ENCODE measurements at places on chromosomes 7 and 10. TPM values are rescaled to one million over a fixed set of nuclear protein-coding genes. Genes with fewer than 3 reads are reported as not detected.

- peaks cover 17% of the 10 kb centered on the region for H3K36me3 ChIP-seq
- no peak overlapping the region for H3K4me3 ChIP-seq
- no peaks in the 10 kb centered on the region for H3K4me1 ChIP-seq
- no peak overlapping the region for H3K27ac ChIP-seq
- DNase-seq = no peak
- H3K27me3 ChIP-seq = no peaks in the 10 kb centered on the region
These were observed 39.7 kb downstream of the RNF32 start for GRCh38 chr7:156680281-156680680.

DNA sequence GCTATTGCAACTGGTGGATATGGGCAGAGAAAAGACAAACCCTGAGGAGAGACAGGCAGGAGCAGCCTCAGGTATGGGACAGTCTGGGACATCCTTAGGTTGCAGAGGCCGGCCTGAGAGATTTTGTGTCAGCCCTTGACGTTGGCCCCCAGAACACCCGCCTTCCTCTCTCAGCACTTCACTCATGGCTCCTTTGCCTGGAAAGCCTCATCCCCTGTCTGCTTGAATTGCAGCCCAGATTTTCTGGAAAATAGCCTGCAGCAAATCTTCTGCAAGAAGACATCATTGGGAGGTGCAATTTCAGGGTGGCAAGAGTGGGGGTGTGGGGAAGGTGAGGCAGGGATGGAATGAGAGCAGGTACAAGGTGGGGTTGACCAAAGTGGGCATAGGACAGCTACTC is 2.2 kb upstream of the FRMD4A start:
- H3K27me3 ChIP-seq = no peaks in the 10 kb centered on the region
- peaks cover 35% of the 10 kb centered on the region for H3K4me1 ChIP-seq
- no peak for DNase-seq
- no peak overlapping the region for H3K27ac ChIP-seq

- H3K4me1 ChIP-seq = no peaks in the 10 kb centered on the region
- no peaks in the 10 kb centered on the region for H3K36me3 ChIP-seq
- H3K27me3 ChIP-seq = peaks cover 13% of the 10 kb centered on the region
- H3K27ac ChIP-seq = no peak overlapping the region
These were observed 107.7 kb downstream of the GRID1 start for GRCh38 chr10:86258941-86259340.

- no peak for DNase-seq
- no peak overlapping the region for H3K4me3 ChIP-seq
- H3K27ac ChIP-seq = no peak overlapping the region
- no peaks in the 10 kb centered on the region for H3K4me1 ChIP-seq
These were observed 93.9 kb downstream of the ADCYAP1R1 start for GRCh38 chr7:31146030-31146429.

GRCh38 chr7:13992596-13992964 is 3.1 kb upstream of the ETV1 start:
- H3K4me1 ChIP-seq = no peaks in the 10 kb centered on the region
- no peaks in the 10 kb centered on the region for H3K36me3 ChIP-seq
- no peaks in the 10 kb centered on the region for H3K27me3 ChIP-seq

DNA sequence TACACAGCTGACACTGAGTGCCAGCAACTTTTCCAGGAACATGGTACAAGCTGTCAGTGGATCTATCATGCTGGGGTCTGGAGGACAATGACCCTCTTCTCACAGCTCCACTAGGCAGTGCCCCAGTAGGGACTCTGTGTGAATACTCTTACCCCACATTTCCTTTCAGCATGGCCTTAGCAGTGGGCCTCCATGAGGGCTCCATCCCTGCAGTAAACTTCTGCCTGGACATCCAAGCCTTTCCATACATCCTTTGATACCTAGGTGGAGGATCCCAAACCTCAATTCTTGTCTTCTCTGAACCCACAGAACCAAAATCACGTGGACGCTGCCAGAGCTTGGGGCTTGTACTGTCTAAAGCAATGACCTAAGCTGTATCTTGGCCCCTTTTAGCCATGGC is 116.8 kb downstream of the IQUB start:
- no peaks in the 10 kb centered on the region for H3K36me3 ChIP-seq
- H3K4me3 ChIP-seq = no peak overlapping the region
- peaks cover 4% of the 10 kb centered on the region for H3K27me3 ChIP-seq

DNA sequence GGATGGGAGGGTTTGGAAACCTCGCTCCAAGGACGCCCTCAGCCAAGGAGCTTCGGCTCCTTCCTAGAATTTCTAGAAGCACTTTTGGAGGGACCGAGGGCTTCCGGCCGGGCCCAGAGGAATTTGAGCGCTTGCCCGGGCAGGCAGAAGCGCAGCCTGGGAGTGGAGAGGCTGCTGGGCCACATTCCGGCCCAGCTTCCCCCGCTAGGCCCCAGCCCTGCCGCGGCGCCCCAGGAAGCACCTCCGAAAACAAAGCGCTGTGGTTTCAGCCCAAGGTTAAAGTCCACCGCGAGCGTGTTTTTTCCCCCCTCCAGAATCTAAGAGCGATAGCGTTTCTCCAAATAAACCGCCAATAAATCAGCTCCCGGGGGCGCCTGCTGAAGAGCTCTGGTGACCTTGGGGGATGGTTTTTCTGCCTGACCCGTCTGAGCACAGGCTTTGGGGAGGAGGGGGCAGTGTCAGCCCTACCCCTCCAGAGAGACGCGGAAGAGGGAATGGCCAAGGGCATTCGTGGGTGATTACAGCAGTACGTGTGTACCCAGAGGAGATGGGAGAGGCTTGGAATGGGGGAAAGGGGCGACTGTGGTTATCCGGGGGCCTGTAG is 5.7 kb upstream of the TNRC18 start:
- H3K4me3 ChIP-seq = peak overlapping the region; percentile 97
- peak overlapping the region; percentile 100 for H3K27ac ChIP-seq
- peaks cover 12% of the 10 kb centered on the region for H3K36me3 ChIP-seq
- peaks cover 21% of the 10 kb centered on the region for H3K4me1 ChIP-seq
- DNase-seq = no peak

GRCh38 chr7:71120096-71120495 is 11.8 kb upstream of the GALNT17 start:
- no peak for DNase-seq
- peaks cover 2% of the 10 kb centered on the region for H3K27me3 ChIP-seq
- H3K4me1 ChIP-seq = no peaks in the 10 kb centered on the region
- no peak overlapping the region for H3K4me3 ChIP-seq

DNA sequence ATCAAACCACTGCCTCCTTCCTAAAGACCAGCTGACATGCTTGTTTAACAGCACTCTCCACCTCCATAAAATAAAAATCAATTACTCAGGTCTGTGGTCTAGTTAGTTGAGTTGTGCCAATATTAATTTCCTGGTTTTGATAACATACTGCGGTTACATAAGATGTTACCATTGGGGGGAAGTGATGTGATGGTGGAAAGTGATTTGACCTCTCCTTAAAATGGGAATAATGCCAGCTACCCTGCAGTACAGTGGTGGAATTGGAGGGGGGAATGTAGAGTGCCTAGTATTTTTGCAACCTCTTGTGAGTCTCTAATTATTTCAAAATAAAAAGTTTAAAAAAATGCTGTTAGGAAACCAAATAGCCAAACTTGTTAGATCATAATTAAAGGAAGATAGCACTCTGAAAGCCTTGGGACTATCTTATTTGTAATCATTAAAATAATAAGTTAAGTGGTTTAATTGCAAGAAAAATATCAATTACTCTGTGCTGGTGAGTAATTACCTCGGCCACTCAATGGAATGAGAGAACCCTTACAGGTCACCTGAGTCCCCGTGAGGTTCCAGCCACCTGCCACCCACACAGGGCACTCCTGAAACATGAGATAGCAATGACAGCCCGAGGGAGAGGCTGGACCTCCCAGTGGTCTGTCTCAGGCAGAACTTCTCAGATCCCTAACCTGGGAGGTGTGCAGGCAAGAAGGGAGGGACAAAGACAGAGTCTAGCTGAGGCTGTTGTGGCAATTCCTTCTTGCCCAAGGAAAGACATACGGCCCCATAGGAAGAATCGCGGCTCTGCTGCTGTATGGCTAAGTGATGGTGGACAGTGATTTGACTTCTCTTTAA is 94.1 kb downstream of the SH3PXD2A start:
- H3K27me3 ChIP-seq = peaks cover 3% of the 10 kb centered on the region
- no peaks in the 10 kb centered on the region for H3K36me3 ChIP-seq
- no peak overlapping the region for H3K4me3 ChIP-seq
- DNase-seq = no peak
- H3K4me1 ChIP-seq = peaks cover 30% of the 10 kb centered on the region

- peaks cover 2% of the 10 kb centered on the region for H3K36me3 ChIP-seq
- peaks cover 6% of the 10 kb centered on the region for H3K4me1 ChIP-seq
- peaks cover 14% of the 10 kb centered on the region for H3K27me3 ChIP-seq
- no peak overlapping the region for H3K27ac ChIP-seq
- no peak for DNase-seq
These were observed 124.9 kb upstream of the HABP2 start for GRCh38 chr10:113427811-113428558.

GRCh38 chr7:142720986-142721385 is 28.3 kb upstream of the PRSS1 start:
- no peaks in the 10 kb centered on the region for H3K4me1 ChIP-seq
- H3K27ac ChIP-seq = no peak overlapping the region
- DNase-seq = no peak

DNA sequence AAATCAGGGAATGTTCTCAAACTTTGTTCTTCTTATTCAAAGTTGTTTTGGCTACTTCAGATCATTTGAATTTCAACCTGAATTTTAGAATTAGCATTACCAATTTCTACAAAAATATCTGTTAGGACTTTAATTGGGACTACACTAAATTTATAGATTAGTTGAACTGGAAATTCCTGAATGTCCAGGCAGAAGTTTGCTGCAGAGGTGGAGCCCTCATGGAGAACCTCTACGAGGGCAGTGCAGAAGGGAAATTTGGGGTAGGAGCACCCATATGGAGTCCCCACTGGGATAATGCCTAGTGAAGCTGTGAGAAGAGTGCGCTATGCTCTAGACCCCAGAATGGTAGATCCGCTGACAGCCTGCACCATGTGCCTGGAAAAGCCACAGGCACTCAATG is 22.8 kb upstream of the AGMO start:
- no peaks in the 10 kb centered on the region for H3K36me3 ChIP-seq
- H3K4me3 ChIP-seq = no peak overlapping the region
- H3K27me3 ChIP-seq = no peaks in the 10 kb centered on the region
- no peak for DNase-seq
- peaks cover 7% of the 10 kb centered on the region for H3K4me1 ChIP-seq

GRCh38 chr7:140600341-140600740 is 40.3 kb downstream of the DENND2A start:
- DNase-seq = no peak
- H3K4me1 ChIP-seq = peaks cover 27% of the 10 kb centered on the region
- no peaks in the 10 kb centered on the region for H3K27me3 ChIP-seq

- peaks cover 8% of the 10 kb centered on the region for H3K4me1 ChIP-seq
- H3K36me3 ChIP-seq = peaks cover 21% of the 10 kb centered on the region
- H3K27ac ChIP-seq = peak overlapping the region; percentile 64
- no peaks in the 10 kb centered on the region for H3K27me3 ChIP-seq
- no peak for DNase-seq
These were observed 113.9 kb downstream of the CYTH3 start for GRCh38 chr7:6158424-6159096.

The EFCAB10 gene
- not detected for total RNA-seq

The NFE2L3 gene
- 0.52 TPM for total RNA-seq

The FAM131B gene
- 4.0 TPM for total RNA-seq

The TRUB1 gene
- 18.7 TPM for total RNA-seq

The CTBP2 gene
- 62.6 TPM for total RNA-seq

The VAX1 gene
- total RNA-seq = not detected

The FANK1 gene
- 3.3 TPM for total RNA-seq

The SPDYE5 gene
- not detected for total RNA-seq

The IFIT1B gene
- total RNA-seq = not detected

The BMI1 gene
- 55.9 TPM for total RNA-seq
